Stimulated activated CD4-positive, alpha-beta T cell treated with anti-CD3 and anti-CD28 coated beads, Interleukin-1b, Interleukin-23, amount 100 ng/mL, for 4 hours (primary cell): ENCODE measurements at places on chromosomes 7 and 10.
A peak's percentile ranks its signal among the peaks of the same experiment; 100 is the strongest.

DNA sequence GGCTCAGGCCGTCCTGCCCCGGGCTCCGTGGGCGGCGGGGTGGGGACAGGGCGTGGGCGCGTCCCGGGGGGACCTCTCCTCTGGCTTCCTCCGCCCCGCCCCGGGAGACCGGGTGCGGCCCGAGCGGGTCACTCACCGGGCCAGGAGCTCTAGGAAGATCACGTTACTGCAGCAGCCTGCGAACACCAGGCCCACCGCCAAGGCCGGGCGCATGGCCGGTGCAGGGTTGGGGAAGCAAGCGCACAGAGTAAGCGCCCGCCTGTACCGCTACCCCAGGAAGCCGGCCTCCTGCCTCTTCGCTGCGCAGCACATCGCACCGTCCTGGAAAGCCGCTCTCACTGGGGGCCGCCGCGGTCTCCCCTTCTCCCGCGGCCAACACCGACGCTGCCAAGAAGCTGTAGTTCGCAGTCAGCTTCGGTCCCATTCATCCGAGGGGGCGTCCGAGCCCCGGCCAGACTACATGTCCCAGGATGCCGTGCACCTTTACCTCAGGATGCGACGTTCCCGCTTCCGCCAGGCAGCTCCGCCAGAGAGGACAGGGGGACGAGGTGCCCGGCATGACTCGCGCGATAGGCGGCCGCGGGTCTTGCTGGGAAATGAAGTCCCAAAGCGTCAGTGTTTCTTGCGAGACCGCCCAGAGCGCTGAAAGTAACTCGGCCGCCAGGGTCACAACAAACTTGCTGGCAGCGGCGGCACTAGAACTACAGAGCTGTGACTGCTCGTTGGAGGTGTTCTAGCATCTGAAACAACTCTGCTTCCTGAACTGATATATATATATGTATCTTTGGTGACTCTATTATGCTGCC lies at the start of gene SLC35B4:
TSS of gene SLC35B4 (minus strand) at position 392 of the 806 bp plus-strand sequence. CDS start at position 213, 179 bp downstream.
- DNase-seq = peak; percentile 86

DNA sequence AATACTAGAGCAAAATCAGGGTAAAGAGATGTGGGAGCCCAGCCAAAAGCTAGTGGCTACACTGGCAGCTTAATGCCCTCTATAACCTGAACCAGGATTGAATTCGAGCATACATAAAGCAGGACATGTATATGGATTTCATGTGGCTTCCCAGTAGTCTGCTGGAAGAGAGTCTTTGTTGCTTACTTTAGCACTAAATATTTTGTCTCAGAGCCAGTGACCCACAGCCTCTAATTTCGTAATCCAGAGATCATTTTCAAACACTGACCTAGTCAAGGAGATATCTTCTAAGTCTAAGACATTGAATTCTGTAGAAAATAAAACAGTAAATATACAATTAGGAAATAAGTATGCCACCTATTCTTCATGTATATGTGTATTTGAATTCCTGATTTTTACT lies 64.2 kb upstream of the GNAI1 start:
- no peak for DNase-seq

GRCh38 chr7:132270517-132270916 lies 305.8 kb downstream of the PLXNA4 start:
- DNase-seq = no peak

- no peak for DNase-seq
These were observed 153.4 kb downstream of the CUX1 start for GRCh38 chr7:101970801-101971200.

DNA sequence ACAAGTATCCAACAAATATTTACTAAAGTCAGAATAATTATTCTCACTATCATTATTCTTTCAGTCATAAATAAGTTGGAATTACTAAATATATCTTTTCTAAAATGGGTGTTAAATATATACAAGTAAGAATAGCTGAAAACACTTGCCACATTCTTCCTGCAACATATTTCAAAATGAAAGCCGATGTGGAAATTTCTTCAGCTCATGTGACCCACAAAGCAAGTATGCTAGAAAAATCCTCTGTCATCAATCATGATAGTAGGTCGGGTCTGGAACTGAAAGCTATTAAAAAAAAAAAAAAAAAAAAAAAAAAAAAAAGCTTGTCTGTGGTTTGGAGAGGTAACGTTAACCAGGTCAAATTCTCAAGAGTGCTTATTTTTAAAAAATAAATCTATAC lies 344.7 kb downstream of the NEBL start:
- no peak for DNase-seq

DNA sequence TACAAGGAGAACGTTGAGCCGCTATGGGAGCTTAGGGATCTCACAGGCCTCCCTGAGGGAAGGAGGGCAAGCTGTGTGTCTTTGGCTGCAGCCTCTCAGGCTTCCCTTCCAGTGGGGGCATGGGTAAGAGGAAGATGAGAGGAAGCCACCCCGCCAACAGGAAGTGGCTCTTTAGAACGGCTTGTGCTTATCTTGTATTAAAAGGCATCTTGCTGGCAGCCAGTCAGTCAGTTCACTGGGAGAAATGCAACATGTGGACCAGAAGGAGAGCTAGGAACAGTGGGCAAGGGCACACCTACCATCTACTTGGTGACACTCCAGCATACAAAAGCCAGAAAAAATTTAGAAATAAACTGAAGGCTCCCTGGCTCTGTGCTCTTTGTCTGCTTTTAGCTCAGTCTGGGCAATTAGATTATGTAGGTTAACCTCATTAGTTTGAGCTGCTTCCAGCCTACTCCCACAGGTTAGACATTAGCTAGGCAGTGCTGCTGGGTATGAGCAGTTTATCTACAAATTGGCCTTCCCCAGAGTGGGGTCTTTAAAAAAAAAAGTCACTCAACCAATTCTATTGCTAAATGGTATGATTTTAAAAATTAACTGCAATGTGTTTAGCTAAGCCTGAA lies 595.9 kb downstream of the KCNMA1 start:
- DNase-seq = no peak

- DNase-seq = no peak
These were observed 41.9 kb downstream of the MGAM2 start for GRCh38 chr7:142153400-142153799.

DNA sequence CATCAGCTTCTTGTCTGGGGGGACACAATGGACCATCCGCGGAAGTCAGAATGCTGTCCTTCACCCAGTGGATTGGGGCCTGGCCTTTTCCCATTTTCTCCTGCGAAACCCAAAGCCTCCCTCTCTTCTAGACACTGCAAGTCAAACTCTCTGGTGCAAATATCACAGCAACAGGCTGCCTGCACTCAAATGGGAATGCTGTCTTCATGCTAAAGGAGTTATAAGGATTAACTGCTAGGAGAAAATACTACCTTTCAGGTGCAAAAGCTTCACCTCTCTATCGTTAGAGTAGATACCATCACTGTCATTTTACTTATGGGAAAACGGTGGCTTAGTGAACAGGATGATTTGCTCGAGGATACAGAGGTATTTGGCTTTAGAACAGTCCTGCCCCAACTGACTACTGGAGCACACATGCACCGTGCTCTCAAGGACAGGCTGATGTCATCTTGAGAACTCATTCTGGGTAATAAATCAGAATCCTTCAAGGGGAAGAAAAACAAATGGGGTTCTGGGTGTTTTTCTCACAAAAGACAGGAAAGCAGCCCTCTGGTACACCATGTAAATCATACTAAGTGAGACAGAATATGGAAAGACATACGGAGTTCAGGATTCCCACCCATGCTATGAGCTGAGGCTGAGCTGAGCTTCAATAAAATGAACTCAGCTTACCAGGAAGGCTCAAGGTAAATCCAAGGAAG lies 100.9 kb downstream of the SAMD9 start:
- no peak for DNase-seq

DNA sequence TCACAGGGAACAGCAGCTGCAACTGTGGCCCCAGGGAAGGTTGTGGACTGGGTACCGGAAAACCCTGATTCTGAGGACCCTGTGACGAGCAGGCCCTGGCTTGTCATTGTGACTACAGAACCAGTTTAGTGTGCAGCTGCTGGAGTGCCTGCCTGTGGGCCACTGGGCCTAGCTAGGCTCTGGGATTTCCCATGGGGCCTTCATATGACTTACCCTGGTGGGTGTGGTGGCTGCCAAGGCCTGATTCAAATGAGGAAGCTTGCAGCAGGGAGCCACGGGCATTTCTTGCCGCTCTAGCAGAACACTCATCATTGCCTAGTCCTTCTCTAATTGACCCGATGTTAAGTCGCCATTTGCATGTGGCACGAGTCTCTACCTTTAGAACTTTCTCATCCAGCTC lies 14.7 kb upstream of the CAMK2G start:
- DNase-seq = peak; percentile 18

- no peak for DNase-seq
These were observed 520 bp upstream of the WNT2 start for GRCh38 chr7:117323305-117323850.

DNA sequence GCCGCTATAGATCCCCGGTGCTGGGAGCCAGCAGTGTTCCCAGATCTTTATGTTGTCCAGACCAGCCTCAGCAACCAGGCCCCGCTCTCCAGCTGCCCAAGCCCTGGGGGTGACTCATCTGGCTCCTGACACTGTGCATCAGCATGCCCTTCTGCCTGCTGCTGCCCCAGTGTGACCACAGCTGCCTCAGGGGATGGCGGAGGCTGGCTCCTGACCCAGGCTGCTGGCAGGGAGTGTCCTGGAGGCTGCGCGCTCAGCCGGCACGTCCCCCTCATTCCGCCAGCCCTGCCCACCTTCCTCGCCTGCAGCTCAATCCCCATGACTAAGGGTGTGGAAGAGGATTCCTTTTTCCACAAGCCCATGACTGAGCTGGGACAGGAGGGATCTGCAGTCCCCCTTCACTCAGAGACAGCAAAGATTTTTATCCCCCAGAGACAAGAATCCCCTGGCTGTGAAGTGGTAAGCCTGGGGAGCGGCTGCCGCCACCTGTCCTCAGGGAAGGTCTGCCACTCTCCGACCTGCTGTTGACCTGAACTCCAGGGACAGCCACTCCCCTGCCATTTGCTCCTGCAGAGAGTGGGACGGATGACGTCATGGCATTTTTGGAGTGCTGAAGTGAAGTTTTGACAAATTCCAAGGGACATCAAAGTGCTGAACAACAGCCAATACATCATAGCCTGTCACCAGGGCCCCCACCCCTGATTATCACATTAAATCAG lies 182.8 kb upstream of the BMPER start:
- DNase-seq = no peak

GRCh38 chr7:55101359-55101758 lies 82.5 kb downstream of the EGFR start:
- no peak for DNase-seq
